ENCODE measurements at places on chromosomes 2 and 18. TPM values are rescaled to one million over a fixed set of nuclear protein-coding genes. Genes with fewer than 3 reads are reported as not detected.

GRCh38 chr18:33840212-33840593 is 262.2 kb downstream of the ASXL3 start:
- no peak for DNase-seq

DNA sequence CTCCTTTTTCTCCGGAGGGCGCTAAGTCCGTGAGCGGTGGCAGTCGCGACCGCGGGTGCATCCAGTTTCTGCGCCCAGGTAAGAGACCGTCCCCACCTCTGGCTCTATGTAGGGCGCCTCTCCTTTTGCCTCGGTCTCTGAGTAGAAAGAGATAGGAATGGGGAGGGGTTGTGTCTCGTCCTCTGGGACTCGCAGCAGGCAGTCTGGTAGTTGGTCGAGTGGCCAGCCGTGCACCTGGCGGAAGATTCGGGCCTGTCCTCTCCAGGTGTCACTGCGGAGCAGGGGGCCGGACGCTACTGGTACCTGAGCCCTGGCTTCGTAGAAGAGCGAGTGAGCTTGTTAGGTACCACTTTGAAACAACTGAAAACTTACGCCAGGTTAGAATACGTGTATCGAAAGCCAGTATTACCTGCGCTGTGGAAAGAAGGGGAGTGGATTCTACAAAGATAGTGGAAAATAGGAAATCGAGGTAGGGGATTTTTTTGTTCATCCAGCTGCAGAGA is 403 bp downstream of the MAP2 start:
- DNase-seq: peak; percentile 60

DNA sequence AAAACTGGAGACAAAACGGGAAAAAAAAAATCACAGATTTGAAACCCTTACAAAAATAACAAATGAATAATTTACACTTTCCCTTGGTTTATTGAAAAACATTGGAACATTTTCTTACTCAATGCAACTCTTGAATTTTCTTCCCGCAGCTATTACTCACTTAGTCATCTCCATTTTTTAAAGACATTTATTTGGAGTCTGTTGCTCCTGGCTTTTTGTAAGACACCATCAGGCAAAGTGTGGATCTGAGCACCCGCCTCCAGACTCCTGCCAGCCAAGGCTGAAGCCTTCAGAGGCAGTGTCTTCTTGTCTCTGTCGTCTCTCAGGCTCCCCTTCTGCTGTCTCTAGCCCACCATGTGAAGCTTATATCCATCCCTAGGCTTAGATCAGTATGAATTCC is 46.2 kb downstream of the TRIB2 start:
- DNase-seq: no peak

GRCh38 chr2:168196764-168197180 is 50.6 kb downstream of the STK39 start:
- DNase-seq: no peak

DNA sequence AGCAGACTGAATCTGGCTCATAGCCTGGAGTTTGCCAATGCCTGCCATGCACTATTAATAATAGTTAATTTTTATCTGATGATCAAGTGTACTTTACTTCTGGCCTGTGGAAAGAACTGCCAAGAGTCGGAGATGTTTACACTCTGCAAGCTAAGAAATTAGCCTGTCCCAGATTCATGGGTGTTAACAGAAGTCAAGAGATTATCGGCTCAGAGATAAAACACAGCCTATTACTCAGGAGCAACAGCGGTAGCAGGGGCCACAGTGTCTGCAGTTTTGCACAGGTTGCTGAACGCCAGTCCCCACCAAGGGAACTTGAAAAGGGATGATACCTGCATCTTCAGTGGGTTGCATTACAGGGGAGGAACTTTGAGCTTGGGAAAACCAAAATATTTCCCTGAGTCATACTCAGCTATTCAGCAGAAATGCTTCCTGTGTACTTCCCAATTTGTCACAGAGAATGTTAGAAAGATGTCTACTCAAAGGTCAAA is 4.3 kb upstream of the ADI1 start:
- DNase-seq: no peak

- no peak for DNase-seq
Observed at GRCh38 chr2:98761909-98762308, 31.0 kb upstream of the MGAT4A start.

GRCh38 chr2:143679617-143680016 is 550.4 kb downstream of the ARHGAP15 start:
- DNase-seq: no peak

- no peak for DNase-seq
Observed at GRCh38 chr2:162007447-162008040, 66.5 kb downstream of the DPP4 start.

DNA sequence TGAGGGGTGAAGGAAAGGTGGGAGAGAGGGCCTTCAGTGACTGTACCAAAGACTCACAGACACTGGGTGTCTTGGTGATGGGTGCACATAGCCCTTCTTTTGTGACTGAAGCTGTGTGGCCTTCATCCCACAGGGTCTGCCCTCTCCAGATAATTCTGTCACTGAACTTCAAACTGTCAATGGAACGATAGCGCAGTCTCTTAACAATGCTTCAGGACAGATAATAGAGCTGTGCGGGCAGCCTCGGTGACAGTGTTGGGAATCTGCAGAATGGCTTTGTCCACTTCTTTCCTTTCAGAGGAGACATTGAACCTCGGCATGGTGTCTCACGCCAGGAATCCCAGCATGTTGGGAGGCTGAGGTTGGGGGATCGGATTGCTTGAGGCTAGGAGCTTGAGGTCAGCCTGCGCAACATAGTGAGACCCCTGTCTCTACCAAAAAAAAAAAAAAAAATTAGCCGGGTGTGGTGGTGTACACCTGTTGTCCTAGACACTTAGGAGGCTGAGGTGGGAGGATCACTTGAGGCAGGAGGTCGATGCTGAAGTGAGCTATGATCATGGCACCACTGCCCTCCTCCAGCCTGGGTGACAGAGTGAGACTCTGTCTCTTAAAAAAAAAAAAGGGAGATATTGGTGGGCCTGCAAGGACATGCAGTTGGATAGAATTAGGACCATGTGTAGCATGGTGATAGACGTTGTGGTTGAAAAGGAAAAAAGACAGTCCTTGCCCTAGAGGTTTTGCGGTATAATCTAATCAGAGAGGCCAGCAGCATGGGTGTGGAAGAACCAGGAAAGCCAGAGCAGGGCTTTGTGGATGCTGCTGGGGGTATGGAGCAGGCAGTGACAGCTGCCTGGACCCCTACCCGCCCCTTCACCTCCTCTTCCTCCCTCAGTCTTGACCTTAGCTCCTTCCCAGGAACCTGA is 91.4 kb downstream of the LDLRAD4 start:
- DNase-seq: no peak

- DNase-seq: no peak
Observed at GRCh38 chr2:69100220-69100723, 87.3 kb downstream of the ANTXR1 start.

- no peak for DNase-seq
Observed at GRCh38 chr2:13584020-13584419, 867.3 kb downstream of the TRIB2 start.

GRCh38 chr2:167941604-167942003 is 305.8 kb downstream of the STK39 start:
- no peak for DNase-seq

DNA sequence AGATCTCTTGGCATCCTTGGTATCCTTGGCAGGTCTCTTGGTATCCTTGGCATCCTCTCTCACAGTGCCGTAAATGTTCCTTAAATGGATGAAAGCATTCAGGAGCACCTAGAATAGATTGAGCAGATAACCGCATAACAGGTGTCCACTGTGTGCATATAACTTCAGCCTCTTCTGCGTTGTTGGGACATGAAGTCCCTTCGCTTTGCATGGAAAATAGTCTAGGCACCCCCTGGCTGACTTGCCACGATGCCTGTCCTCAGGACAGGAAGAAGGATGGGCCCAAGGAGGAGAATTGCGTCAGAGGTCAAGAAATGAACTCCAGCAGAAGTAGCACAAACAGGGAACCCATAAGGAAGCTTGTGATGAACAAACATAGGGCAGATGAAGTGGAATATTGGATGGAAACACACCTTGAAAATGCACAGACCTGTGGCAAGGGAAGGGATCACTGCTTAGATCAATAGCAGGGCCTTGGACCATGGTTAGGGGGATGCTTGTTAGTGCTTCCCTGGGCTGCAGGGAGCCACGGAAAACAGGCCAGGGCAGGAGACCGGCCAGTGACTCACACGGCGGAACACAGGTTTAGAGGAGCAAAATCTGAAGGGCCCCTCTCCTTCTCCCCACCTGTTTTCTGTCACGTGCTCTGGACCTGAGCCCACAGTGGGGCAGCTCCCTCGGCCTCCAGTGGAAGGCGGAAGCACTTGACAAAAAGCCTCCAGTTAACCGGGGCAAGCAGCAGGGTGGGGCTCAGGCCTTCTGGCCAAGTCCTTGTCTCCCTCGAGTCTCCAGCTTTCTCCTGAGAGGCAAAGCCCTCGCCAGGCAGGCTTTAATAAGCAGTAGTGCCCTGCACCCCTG is 99.2 kb upstream of the ASAP2 start:
- DNase-seq: peak; percentile 16

DNA sequence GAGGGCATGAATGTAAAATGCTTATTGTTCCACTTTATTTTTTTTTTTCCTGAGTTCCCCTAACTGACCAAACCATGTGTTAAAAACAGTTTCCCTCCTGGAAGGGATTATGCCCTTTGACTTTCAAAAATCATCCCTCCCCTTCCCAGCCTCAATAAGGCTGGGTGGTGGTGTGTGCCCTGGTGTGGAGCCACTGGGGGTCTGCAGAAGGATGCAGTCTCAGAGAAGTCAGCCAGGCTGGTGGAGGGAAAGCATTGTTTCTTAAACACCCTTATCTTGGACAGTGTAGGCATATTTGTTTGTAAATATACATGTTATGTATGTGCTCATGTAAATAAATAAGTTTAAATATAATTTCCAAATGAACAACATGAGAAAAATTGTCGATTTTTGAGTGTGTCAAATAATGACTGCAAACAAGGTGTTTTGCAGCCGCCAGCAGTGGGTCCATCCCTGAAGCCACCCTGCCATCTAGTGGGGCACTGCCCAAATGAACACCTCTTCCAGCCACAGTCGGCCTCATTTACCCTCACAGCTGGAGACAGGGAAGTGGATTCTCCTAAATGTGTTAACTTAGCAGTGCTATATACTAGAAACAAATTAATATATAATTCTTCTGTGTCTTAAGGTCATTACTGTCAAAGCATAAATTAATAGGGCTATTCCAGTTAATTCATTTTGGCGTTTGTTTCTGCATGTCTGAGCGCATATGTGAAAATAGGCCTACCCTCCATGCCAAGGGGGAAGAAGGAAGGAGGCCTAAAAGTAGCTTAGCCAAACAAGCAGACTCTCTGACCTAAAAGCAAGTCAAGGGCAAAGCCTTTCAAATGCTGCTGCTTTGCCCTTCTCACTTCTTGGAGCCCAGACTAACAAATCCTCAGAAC is 209.6 kb upstream of the PIK3C3 start:
- DNase-seq: peak; percentile 17

DNA sequence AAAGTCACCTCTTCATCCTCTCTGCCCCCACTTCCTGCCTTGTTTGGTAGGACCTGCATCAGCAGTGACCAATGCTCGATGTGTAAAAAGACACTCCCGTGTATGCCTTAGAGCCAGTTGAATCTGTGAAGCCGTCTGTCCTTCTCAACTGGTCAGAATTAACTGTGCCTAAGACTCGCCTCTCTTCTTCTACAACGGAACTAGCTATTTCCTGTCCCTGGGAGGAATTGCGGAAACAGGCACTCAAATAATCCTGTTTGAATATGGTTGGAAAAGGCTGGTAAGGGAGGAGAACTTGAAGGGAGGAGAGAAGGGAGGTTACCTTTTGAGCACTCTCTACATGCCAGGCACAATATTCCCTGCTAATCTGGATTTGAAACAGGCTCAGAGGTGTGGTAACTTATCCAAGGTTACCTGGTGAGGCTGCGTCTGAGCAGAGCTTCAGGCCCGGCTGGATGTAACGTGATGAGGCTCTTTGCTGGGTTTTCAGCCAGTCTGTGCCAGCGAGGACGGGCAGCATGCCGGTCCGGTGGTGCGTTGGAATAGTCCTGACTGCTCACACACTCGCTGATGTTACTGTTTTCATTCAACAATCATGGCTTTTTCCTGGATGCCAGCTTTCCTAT is 127.0 kb downstream of the FAM168B start:
- no peak for DNase-seq

- no peak for DNase-seq
Observed at GRCh38 chr18:45793264-45793965, 32.1 kb upstream of the SIGLEC15 start.

EPAS1 gene
- 0.03 TPM for total RNA-seq

DPP4 gene
- total RNA-seq: not detected

CCDC178 gene
- not detected for total RNA-seq

GALNT13 gene
- 22.8 TPM for total RNA-seq

SLC5A7 gene
- total RNA-seq: not detected

CDKL4 gene
- 1.6 TPM for total RNA-seq

FBXO36 gene
- 5.0 TPM for total RNA-seq

HOXD12 gene
- total RNA-seq: not detected

EIF2AK2 gene
- 6.8 TPM for total RNA-seq

Data from G401 (cell line).